NCI-H1694 (cell line): ENCODE measurements at places on chromosomes 16 and 17.

- DNase-seq: no peak
These were observed 95.1 kb downstream of the METRNL start for GRCh38 chr17:83174362-83175118.

DNA sequence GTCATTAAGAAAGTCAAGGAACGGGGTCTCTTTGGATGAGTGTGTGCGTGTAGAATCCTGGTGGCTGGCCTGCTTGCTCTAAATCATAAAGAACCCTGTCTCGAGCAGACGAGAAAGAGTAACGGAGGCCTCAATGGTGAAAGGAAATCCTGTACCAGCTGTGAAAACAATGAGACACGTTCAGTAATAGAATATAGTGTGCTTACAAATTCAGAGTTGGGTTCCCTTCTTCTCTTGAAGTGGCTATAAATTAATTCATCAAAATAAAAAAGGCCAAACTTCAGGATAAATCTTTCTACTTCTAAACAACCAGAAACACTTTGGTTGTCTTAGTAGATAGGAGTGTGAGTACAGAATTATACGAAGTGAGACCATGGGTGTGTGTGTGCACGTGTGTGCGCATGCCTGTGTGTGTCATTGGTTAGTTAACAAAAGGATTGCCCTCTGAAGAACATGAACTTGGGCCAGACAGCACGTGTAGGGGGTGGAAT lies 48.5 kb downstream of the WWOX start:
- no peak for DNase-seq

DNA sequence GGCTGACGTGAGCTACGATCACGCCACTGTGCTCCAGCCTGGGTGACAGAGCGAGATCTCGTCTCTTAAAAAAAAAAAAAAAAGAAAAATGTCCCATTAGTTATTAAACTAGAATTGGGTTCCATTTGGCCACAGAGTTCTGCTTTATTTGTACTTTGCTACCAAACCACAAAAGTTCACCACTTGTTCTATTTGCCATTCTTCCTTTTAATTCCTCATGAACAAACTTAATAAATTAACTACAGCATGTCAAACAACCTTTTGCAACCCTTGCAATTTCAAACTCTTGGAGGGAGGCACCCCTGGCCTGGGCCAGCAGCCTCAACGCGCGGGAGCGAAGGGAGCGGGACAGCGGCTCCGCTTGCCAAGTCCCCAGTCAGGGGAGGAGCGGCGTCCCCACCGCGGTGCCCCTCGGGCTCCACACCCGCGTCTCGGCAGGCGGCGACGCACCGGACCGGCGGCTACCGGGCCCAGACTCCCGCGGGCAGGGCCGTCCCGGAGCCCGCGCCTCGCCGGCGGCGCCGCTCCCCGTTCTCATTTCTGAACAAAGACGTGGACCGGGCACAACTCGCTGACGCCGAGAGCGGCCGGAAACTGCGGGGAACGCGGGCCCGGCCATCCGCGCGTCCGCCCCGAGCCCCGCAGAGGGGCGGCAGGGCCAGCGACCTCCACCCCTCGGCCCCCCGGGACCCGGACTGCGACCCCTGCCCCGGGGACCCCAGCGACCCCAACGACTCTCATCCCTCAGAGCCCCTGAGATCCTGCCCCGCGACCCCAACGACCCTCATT lies 775 bp downstream of the CYTH1 start:
- DNase-seq: no peak

GRCh38 chr16:30948667-30949649 lies at the start of gene ORAI3:
TSS of gene ORAI3 (plus strand) at chr16:30949068. CDS start at chr16:30949290, 222 bp downstream.
- DNase-seq: no peak

DNA sequence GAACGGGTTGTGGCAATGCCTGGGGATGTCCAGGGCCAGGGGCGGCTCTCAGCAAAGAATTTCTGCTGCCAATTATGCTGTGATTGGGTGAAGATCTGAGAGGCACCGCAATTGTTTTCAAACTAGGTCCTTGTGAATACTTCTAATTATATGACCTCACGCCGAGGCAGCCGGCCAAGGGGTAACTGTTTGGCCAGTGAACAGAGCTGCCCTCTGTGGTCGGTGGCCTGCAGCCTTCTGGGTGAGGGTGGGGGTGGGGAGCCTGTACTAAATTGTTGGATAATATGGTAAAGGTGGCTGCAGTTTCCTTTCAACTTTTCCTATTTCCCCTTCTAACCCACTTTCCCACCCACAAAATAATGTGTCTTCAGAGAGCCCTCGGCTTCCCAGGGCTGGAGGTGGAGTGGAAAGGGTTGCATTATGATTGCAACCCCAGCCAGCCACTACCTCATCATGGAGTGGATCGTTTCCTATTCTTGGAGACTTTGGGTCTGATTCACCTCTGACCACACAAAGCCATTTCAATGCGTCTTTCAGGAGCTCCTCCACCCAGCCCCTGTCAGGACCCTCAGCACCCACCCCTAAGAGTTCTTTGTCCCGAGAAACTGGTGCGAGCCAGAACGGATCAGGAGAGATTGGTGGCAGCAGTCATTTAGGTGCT lies 2.0 kb upstream of the DNAI2 start:
- no peak for DNase-seq

GRCh38 chr17:48728232-48729231 lies at the start of gene HOXB13:
TSS of gene HOXB13 (minus strand) at chr17:48728750. CDS start at chr17:48728593, 157 bp downstream.
- DNase-seq: no peak

GRCh38 chr17:7237761-7238419 lies 1.4 kb downstream of the PHF23 start:
- DNase-seq: peak; percentile 9

DNA sequence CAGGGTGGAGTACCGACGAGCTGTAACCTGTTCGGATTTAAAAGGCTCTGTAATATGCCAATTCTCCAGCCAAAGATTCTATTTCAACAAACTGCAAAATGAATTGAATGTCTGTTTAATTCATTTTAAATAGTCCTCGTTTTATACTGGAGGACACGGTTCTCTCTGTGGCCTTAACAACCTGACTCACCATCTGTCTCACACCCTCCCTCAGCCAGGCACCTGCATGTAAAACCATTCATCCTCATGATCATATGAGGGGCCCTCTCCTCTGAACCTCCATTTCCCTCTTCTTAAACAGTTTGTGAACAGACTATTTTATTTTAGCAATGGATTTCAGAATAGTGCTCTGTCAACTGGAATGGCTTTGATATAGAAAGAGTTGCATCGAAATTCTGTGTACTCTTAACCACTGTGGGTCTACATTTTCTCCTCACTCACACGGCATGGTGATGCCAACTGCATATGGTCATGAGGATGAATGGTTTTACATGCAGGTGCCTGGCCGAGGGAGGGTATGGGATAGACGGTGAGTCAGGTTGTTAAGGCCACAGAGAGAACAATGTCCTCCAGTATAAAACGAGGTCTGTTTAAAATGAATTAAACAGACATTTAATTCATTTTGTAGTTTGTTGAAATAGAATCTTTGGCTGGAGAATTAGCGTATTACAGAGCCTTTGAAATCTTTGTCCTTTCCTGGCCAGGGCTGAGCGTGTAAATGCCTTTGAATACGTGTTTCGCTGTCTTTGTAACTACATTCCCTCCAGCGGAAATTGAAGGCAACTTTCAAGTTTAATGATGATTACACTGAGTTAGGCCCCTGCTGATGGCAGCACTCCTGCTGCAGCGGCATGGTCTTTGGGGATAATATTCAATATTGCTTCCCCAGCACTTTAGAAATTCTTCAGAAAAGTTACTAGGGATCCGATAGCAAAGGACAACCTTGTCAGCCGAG lies 329.6 kb downstream of the SNX29 start:
- DNase-seq: no peak

GRCh38 chr17:18033442-18034099 lies 5.4 kb downstream of the ATPAF2 start:
- peak; percentile 94 for DNase-seq

GRCh38 chr17:68060336-68060735 lies 24.8 kb downstream of the KPNA2 start:
- DNase-seq: no peak
